Mesangial cell (primary cell): ENCODE measurements at places on chromosomes 2 and 18. TPM values are rescaled to one million over a fixed set of nuclear protein-coding genes. Genes with fewer than 3 reads are reported as not detected.

IL37 gene
- total RNA-seq: not detected in 2 replicates

GALM gene
- total RNA-seq: 4.2 and 8.1 TPM in 2 replicates

CNGA3 gene
- not detected in 2 replicates for total RNA-seq

PSTPIP2 gene
- 3.9 and 4.9 TPM in 2 replicates for total RNA-seq

USP40 gene
- total RNA-seq: 25.3 and 31.6 TPM in 2 replicates

POTEC gene
- not detected in 2 replicates for total RNA-seq

PSD4 gene
- total RNA-seq: 2.6 and 8.5 TPM in 2 replicates

KIAA1328 gene
- 2.9 and 5.2 TPM in 2 replicates for total RNA-seq

CAPN14 gene
- 0.13 TPM in 1 of 2 replicates, not detected in the other for total RNA-seq

BCL2 gene
- 2.3 and 16.0 TPM in 2 replicates for total RNA-seq

ADCYAP1 gene
- 4.6 TPM in 1 of 2 replicates, not detected in the other for total RNA-seq
